ENCODE measurements at places on chromosomes 7 and 10. TPM values are rescaled to one million over a fixed set of nuclear protein-coding genes. Genes with fewer than 3 reads are reported as not detected.

Gene WNT8B
- not detected for total RNA-seq

Gene AGR2
- total RNA-seq, result 21.7 TPM

Gene CPA5
- total RNA-seq, result 1.5 TPM

Gene MLXIPL
- total RNA-seq, result 22.3 TPM

Gene GRID2IP
- total RNA-seq, result 0.30 TPM

Gene CTAGE4
- total RNA-seq, result 9.1 TPM

Gene ADAM12
- 22.8 TPM for total RNA-seq

Gene UNCX
- not detected for total RNA-seq

Gene SPDYE9
- 0.10 TPM for total RNA-seq

Gene NME8
- total RNA-seq, result 0.79 TPM

Gene NEUROD6
- 0.30 TPM for total RNA-seq

DNA sequence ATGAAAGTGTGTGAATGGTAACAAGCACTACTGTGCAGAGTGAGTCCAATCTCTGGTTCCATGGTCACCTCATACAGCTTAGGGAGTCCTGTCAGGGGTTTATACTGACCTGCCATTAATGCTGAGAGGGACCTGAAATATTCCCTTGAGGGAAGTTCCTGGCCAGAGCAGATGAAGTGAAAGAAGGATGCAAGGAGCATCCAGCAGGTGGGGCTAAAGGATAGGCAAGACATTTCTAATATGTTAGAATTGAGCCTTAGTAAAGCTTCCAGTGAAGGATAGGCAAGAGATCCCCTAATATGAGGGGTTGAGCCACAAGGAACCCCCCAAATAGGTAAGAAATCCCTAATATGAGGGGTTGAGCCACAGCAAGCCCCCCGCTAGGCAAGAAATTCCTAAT is 25.5 kb upstream of the FAM221A start:
- DNase-seq, result no peak

- no peak for DNase-seq
These were observed 4.7 kb downstream of the PPP1R9A start for GRCh38 chr7:94912085-94912484.

DNA sequence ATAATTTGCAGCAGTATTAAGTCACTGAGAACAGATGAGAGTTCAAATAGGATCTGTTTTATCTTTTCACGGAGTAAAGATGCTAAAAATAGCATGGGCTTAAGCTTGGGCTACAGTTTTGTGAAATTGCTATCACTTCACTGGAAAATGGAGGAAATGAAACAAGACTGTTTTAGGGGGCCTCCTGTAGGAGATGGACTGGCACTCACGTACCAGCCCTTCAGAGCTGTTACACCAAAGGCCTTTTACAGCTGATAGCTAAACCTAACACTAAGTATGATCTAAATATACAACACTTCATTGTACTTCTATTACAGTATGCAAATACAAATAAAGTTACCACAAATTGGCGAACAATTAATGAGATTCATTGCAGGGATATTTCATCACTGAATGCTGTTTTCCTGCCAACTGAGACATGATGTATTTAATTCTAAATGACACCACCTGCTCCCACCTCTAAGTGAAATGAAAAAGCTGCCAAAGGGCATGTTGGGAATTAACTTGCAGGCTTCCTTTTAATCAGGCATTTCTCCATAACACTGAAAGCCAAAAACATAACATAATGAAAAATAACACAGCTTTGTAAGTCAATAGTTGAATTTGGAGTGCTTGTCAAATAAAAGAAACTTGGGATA is 304.5 kb upstream of the LRRN3 start:
- DNase-seq, result no peak

DNA sequence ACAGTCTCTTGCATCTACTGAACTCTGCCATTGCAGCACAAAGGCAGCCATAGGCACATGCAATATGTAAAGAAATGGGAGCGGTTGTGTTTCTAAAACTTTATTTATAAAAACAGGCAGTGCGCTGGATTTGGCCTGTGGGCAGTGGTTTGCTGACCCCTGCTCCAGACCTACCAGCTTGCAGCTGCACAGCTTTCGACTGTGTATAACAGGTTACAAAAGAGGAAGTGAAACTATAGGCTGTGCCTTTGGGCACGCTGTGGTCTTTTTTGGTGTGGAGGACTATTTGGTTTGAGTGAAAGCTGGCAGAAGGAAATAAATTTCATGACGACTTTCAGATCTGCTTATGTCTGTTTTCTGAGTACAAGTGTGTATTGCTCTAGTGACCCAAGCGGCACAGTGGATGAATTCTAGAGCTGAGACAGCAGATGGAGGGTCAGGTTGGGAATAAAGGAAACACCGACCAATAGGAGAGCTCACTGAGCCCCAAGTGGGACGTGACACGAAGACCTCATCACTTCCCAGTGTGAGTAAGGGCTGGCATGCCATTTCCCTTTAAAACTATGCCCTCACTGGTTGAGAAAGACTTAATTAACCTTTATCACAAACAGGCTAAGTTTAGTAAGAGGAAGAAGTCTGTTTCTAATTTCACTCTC is 152.7 kb downstream of the ANK3 start:
- no peak for DNase-seq

- DNase-seq, result no peak
These were observed 54.3 kb upstream of the NPY start for GRCh38 chr7:24229481-24230226.

DNA sequence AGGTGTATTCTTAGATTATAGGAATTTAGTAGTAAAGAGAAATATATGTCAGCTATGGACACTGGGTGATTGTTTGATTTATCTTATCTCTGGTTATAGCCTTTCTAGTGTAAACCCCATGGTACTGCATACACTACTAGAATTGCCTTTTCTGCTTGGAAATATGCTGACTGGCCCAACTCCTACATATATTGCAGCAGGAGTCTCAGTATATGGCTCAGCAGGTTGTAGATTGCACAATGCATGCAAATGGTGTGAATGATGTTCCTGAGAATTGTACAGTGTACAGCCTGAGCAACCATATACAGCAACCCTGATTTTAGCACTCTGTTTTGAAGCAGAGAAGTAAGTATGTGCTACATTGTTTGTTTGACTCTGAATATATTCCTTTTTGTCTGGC is 153.4 kb upstream of the NPY start:
- no peak for DNase-seq

DNA sequence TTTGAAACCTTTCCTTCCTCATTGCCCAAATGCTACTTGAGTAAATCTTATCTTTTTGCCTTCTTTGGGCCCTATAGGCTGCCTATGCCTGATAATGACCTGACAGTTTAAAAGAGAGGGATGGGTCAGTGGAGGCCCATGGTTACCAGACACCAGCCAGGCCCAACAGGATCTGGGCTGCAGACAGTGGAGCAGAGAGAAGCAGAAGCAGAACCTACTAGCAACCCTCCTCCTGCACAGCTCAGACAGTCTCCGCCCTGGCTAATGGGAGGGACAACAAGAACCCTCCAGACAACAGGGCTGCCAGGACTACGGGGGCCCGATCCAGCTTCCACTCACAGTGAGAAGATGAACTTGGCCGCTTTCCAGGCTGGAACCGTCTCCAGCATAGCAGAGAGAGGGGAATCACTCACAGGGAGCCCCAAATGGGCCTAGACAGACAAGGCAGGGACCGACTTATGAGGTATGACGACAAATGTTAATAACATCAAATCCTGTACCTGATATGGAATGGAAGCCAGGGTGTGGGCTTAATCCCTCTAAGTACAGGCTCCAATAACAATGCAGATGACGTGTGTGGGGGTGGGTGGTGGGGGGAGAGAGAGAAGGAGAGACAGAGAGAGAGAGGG is 31.7 kb upstream of the DGKI start:
- peak; percentile 96 for DNase-seq

DNA sequence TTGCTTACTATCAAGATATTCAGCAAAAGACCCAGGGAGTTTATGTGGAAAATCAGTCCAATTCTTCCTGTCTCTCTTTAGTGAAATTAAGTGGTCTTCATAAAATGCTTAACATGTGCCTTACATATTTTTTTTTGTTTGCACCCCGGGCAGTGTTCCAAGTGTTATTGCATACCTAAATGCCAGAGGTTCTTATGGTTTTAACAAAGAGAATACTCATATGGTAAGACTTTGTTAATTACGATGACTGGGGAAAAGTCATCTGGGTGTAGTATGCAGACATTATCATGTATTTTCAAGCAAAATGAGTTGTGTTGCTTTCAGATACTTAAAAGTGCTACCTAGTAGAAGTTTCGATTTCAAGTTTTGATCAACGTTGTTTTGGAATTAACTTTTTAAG is 82.6 kb downstream of the PRKG1 start:
- DNase-seq, result peak; percentile 20

DNA sequence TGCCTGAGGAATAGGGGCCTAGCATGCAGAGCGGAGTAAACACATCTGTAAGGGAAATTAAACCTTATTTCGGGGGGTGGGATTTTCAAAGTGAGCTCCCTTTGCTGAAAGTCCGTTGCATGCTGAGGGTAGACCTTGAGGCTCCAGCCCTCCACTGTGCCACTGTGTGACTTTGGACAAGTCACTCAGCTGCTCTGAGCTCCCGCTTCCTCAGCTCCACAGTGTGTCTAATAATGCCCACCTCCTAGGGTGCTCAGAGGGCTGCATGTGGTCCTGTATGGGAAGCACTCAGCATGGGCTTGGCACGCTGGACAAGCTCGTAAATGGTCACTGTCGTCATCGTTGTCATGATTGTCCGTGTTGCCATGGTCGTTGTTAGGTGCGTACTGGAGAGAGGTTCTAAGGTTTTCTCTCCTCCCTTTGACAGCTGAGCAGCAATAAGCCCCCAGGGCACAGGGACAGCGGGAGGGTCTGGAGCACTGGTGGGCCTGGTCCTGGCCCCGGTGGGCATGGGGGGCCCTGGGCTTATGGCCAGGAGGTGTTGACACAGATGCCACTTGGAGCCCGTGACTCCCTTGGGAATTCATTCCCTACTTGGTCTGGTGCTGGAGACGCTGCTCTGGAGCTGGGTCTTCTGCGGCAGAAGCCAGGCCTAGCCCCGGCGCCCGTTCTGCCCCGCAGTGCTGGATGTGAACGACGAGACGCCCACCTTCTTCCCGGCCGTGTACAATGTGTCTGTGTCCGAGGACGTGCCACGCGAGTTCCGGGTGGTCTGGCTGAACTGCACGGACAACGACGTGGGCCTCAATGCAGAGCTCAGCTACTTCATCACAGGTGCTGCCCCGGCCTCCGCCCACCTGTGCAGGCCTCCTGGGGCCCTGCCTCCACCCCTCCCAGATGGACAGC is 13.1 kb downstream of the C10orf105 start:
- DNase-seq, result no peak

- no peak for DNase-seq
These were observed 115.5 kb upstream of the CREB5 start for GRCh38 chr7:28296571-28297483.

DNA sequence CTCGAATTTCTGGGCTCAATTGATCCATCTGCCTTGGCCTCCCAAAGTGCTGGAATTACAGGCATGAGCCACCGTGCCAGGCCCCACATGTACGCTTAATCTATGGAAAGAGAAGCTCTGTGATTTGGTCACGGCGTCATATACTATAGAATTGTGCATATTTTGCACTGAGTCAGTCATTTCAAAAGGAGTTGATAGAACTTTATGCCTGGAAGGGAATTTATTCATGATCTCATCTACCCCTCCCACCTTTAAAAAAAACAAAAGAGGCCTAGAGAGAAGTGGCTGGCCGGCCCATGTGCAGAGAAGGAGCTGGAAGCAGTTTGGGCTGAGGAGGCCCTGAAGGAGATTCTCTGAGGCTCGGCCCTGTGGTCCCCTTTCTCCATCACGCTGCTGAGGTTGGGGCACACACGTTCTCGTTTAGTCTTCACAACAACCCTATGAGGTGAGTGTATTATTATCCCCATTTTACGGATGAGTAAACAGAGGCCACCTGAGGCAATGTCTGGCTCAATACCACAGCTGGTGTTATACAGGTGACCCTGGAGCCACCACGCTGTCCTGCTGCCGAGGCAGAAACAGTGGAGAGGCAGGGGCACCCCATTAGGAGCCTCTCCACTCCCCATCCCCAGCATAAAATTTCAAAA is 47.2 kb upstream of the ZRANB1 start:
- no peak for DNase-seq

Measured in skin of body (tissue), 3 donors.